ENCODE measurements at places on chromosomes 6 and 20. TPM values are rescaled to one million over a fixed set of nuclear protein-coding genes. Genes with fewer than 3 reads are reported as not detected.

GRCh38 chr6:165844801-165845364 is 181.8 kb upstream of the PDE10A start:
- peaks cover 56% of the 10 kb centered on the region for H3K27me3 ChIP-seq
- H3K4me1 ChIP-seq, result peaks cover 22% of the 10 kb centered on the region
- H3K27ac ChIP-seq, result no peak overlapping the region
- H3K36me3 ChIP-seq, result no peaks in the 10 kb centered on the region
- DNase-seq, result no peak
- H3K4me3 ChIP-seq, result no peak overlapping the region

GRCh38 chr20:22690000-22690399 is 105.6 kb upstream of the FOXA2 start:
- no peak overlapping the region for H3K27ac ChIP-seq
- H3K36me3 ChIP-seq, result no peaks in the 10 kb centered on the region
- H3K4me1 ChIP-seq, result peaks cover 6% of the 10 kb centered on the region
- H3K4me3 ChIP-seq, result no peak overlapping the region
- peaks cover 23% of the 10 kb centered on the region for H3K27me3 ChIP-seq

- no peak overlapping the region for H3K4me3 ChIP-seq
- H3K4me1 ChIP-seq, result peaks cover 57% of the 10 kb centered on the region
- H3K27ac ChIP-seq, result no peak overlapping the region
- DNase-seq, result no peak
Observed at GRCh38 chr20:33578510-33578909, 83.6 kb upstream of the C20orf144 start.

- peaks cover 31% of the 10 kb centered on the region for H3K27me3 ChIP-seq
- DNase-seq, result no peak
- H3K4me3 ChIP-seq, result no peak overlapping the region
Observed at GRCh38 chr20:38315290-38315966, 11.5 kb downstream of the BPI start.

DNA sequence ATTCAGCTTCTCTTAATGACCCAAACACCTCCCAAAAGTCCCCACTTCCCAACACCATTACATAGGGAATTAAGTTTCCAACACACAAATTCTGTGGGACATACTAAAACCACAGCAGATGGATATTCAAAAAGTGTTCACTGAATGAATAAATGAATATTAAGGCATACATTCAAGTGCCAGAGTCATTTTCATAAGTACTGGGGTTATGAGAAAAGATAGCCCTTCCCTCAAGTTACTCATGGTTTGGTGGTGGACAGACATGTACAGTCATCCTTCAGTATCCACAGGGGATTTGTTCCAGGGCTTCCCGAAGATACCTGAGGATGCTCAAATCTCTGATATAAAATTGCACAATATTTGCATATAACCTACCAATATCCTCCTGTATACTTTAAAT is 50.4 kb downstream of the HS3ST5 start:
- no peak for DNase-seq
- peaks cover 5% of the 10 kb centered on the region for H3K4me1 ChIP-seq
- H3K27ac ChIP-seq, result no peak overlapping the region
- peaks cover 5% of the 10 kb centered on the region for H3K36me3 ChIP-seq
- peaks cover 5% of the 10 kb centered on the region for H3K27me3 ChIP-seq
- no peak overlapping the region for H3K4me3 ChIP-seq

- no peaks in the 10 kb centered on the region for H3K36me3 ChIP-seq
- H3K27me3 ChIP-seq, result no peaks in the 10 kb centered on the region
- no peak for DNase-seq
- no peak overlapping the region for H3K4me3 ChIP-seq
- H3K27ac ChIP-seq, result peak overlapping the region; percentile 34
- H3K4me1 ChIP-seq, result peaks cover 15% of the 10 kb centered on the region
Observed at GRCh38 chr20:36454698-36455427, 86.5 kb upstream of the MYL9 start.

DNA sequence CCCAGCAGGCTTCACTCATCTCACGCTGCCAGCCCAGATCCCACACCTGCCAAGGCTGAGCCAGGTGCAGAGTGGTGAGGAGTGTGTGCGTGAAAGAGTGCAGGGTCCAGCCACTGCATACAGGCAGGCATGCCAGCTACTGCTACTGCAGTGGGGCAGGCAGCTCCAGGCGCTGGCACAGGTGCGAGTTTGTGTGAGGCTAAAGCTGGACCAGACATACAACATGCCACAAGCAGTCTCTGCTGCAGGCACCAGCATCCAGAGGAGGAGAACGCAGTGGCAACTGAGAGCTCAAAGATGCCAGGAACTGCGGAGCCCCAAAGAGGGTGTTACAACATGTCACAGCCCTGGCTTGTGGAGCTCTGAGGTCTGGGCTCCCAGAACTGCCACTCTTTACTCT is 149.8 kb downstream of the EYS start:
- no peaks in the 10 kb centered on the region for H3K36me3 ChIP-seq
- no peaks in the 10 kb centered on the region for H3K27me3 ChIP-seq
- H3K4me3 ChIP-seq, result no peak overlapping the region

- H3K4me3 ChIP-seq, result no peak overlapping the region
- H3K4me1 ChIP-seq, result peaks cover 21% of the 10 kb centered on the region
- no peak for DNase-seq
- H3K27ac ChIP-seq, result no peak overlapping the region
Observed at GRCh38 chr6:45813943-45814342, 201.7 kb downstream of the CLIC5 start.

- H3K4me1 ChIP-seq, result peaks cover 9% of the 10 kb centered on the region
- peaks cover 18% of the 10 kb centered on the region for H3K27me3 ChIP-seq
- DNase-seq, result no peak
Observed at GRCh38 chr6:138797806-138798446, 2.0 kb downstream of the ECT2L start.

GRCh38 chr6:80341330-80341729 is 234.9 kb downstream of the BCKDHB start:
- H3K27me3 ChIP-seq, result no peaks in the 10 kb centered on the region
- no peak overlapping the region for H3K27ac ChIP-seq
- peaks cover 7% of the 10 kb centered on the region for H3K4me1 ChIP-seq

DNA sequence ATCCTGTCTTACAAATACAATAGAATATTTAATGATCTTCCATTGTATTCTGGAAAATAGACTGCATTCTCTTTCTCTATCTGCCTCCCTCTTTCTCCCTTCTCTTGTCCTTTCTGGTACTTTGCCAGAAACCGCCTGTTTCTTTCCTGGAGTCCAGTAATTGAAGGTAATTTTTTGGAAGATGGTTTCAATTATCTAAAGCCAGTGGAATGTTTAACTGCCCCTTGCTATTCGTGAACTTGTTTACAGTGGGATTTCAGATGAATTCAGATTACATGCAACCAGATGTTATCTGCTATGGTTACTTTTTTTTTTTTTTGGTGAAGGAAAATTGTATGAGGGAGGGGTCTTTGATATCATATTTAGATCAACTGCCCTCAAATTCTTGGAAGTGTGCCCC is 655.5 kb upstream of the FLRT3 start:
- peak overlapping the region; percentile 63 for H3K4me3 ChIP-seq
- peak overlapping the region; percentile 63 for H3K27ac ChIP-seq
- no peaks in the 10 kb centered on the region for H3K27me3 ChIP-seq
- no peak for DNase-seq
- H3K36me3 ChIP-seq, result no peaks in the 10 kb centered on the region

DNA sequence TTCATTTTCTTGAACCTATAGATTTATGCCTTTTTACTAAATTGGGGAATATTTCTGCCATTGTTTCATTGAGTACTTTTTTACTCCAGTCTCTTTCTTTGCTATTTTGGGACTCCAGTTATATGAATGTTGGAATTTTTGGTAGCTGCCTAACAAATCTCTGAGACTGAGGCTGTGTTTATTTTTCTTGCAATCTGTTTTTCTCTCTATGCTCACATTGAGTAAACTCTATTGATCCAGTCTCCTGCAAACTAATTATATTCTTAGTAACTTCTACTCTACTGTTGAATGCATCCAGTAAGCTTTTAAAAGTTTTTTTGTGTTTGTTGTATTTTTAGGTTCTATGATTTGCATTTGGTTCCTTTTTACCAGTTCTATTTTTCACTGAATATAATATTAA is 903.4 kb upstream of the GJE1 start:
- H3K4me3 ChIP-seq, result no peak overlapping the region
- DNase-seq, result no peak
- H3K27ac ChIP-seq, result no peak overlapping the region
- H3K36me3 ChIP-seq, result no peaks in the 10 kb centered on the region

DNA sequence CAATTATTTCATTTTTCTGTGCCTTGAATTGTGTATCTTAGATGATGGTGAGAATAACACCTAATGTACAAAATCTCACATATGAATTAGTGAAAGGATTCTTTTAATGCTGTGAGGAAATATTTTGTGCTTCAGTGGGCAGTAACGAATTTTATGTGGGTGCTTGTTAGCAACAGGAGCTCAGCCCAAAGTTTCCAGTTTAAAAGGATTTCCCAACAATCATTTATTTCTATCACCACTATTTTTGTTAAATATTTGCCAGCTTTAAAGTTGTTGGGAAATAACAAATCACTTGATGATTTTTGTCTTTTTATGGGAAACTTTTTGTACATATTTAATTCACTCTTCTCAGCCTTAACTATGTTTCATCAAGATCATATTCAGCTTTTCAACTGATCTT is 111.8 kb downstream of the QKI start:
- no peaks in the 10 kb centered on the region for H3K27me3 ChIP-seq
- H3K4me1 ChIP-seq, result peaks cover 37% of the 10 kb centered on the region
- no peak for DNase-seq
- H3K27ac ChIP-seq, result no peak overlapping the region

DNA sequence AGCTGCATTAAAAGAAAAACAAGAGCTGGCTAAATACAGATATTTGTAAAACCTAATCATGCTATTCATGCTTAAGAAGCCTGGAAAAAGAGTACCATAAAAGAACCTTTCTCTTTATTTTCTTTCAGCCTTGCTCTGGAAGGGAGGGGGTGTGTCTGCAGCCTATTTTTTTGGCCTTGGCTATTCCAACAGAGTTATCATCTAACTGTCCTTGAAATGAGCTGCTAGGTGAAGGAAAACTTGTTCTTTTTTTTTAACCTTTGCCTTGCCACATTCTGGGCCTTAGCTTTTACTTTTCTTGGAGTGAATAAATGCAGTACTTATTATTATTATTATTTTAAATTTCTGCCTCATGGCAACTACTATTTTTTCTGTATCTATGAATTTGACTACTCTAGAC is 224.9 kb upstream of the SYNCRIP start:
- no peak overlapping the region for H3K27ac ChIP-seq
- H3K36me3 ChIP-seq, result no peaks in the 10 kb centered on the region
- H3K4me3 ChIP-seq, result no peak overlapping the region
- DNase-seq, result no peak
- H3K4me1 ChIP-seq, result no peaks in the 10 kb centered on the region

NKAPL gene
- total RNA-seq, result 0.55 TPM

IMPG1 gene
- total RNA-seq, result not detected

GRM1 gene
- total RNA-seq, result 0.43 TPM

KCNQ5 gene
- total RNA-seq, result 1.7 TPM

POU3F2 gene
- 1.4 TPM for total RNA-seq

PRL gene
- 0.48 TPM for total RNA-seq

RIPPLY2 gene
- total RNA-seq, result 1.6 TPM

SLC13A3 gene
- 7.9 TPM for total RNA-seq

RPS6KA2 gene
- 23.8 TPM for total RNA-seq

CPNE5 gene
- 0.72 TPM for total RNA-seq

RNF39 gene
- 1.5 TPM for total RNA-seq

VGLL2 gene
- total RNA-seq, result 3.0 TPM

UFL1 gene
- total RNA-seq, result 21.9 TPM
